ENCODE measurements at places on chromosomes 4 and X.

DNA sequence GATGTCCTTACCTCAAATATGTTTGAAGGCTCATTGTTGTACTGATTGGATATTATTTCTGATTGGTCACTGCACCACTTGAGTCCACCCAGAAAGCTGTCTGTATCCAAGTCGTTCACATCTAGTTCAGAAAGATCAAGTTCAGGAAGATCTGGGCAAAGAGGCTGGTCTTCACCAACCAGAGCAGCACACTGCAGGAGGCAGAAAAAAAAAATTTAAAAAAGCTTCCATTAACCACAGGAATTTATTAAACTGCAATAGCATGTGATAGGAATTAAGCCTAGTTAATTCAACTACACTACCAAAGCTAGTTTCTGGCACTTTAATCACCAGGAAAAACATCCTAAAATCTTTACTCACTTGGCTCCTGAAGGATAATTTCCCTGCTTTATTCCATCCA is 5.1 kb downstream of the PPARGC1A start:
- DNase-seq = no peak

DNA sequence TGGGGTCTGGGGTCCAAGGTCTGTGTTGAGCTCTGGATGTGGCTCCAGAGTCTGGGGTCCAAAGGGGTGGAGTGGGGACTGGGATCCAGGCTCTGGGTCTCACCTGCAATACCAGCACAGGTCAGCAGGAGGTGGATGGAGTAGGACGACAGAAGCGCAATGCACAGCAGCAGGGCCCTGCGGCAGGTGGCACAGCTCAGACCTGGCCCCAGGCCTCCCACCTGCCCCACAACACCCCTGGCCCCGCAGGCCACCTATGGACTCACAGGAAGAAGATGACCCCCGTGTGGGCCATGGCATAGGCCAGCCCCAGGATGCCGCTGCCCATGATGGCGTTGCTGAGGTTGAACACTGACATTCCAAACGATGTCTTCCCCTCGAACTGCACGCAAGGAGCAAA is 3.4 kb downstream of the SLC38A5 start:
- DNase-seq = no peak

DNA sequence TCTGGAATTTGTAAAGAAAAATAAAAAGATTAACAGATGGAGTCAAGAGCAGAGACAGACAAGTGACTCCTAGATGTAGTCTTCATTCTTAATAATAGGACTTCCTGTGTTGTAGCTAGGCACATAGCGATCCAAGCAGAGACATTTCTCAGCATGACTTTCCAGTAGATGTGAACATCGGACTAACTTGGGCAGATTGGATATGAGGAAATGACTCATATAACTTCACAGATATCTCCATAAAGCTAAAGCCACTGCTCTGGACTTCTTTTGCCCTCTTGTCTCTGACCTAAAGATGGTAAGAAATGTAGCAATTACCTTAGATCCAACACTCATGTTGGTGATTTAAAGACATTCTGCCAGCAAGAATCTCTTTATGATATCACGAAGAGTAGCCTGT is 131.7 kb downstream of the EPHA5 start:
- DNase-seq = no peak

- DNase-seq = no peak
Observed at GRCh38 chrX:145729635-145730034, 88.0 kb upstream of the SLITRK2 start.

DNA sequence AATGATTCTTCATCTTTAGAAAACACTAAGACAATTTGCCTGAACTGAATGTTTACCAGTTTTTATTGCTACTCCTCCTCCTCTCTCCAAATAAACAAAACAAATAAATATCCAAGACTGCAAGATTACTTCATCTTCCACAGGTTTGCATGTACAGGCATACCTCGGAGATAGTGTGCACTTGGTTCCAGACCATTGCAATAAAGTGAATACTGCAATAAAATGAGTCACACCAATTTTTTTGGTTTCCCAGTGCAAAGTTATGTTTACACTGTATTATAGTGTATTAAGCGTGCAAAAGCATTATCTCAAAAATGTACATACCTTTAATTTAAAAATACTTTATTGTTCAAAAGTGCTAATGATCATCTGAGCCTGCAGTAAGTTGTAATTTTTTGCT is 53.3 kb downstream of the FBXL5 start:
- no peak for DNase-seq

DNA sequence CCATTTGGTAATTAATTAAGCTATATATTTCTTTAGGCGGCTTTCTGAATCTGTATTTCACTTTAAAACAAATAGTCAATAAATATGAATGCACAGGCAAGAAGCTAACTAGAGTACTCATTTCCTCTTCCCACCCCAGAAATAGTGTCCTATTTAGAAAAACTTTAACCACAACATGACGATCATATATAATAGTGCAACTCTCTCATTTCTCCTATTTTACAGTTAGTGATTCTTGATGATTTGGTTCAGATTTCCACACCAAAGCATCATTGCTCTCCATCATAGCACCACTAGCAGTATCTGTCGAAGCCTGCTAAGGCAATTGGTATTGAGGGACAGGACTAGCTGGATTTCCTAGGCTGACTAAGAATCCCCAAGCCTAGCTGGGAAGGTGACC is 184.0 kb upstream of the GALNTL6 start:
- DNase-seq = no peak

- no peak for DNase-seq
Observed at GRCh38 chr4:56466910-56467283, 520 bp upstream of the SRP72 start.

GRCh38 chrX:35076061-35076460 is 133.5 kb downstream of the FAM47B start:
- no peak for DNase-seq

GRCh38 chrX:68079961-68080360 is 353.3 kb downstream of the OPHN1 start:
- DNase-seq = no peak

- DNase-seq = peak; percentile 28
Observed at GRCh38 chr4:80294206-80294605, 27.7 kb downstream of the FGF5 start.

GRCh38 chr4:87865960-87866598 is 33.3 kb downstream of the MEPE start:
- DNase-seq = peak; percentile 89

GRCh38 chr4:176671532-176671931 is 121.2 kb downstream of the VEGFC start:
- DNase-seq = no peak

Data from kidney glomerular epithelial cell (primary cell).